DND-41 (cell line): ENCODE measurements at places on chromosomes 4 and X.

GRCh38 chr4:7424553-7425111 lies 10.1 kb downstream of the PSAPL1 start:
- DNase-seq: no peak

GRCh38 chr4:54802336-54802735 lies 144.6 kb downstream of the KIT start:
- DNase-seq: no peak

- DNase-seq: no peak
Observed at GRCh38 chr4:10521424-10521823, 64.2 kb upstream of the ZNF518B start.

DNA sequence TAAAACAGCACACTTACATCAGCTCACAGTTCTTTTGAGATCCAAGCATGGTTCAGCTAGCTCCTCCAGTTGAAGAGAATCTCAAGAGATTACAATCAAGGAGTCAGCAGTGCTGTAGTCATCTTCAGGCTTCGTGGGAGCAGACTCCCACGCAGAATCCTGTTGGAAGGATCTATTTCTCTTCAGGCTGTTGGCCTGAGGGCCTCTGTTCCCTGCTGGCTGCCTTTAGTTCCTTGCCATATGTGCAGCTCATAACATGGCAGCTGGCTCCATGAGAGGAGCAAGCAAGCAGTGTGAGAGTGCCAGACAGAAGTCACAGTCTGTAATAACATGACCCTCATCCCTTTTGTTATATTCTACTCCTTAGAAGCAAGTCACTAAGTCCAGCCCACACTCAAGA lies 168.6 kb downstream of the COX18 start:
- DNase-seq: no peak

DNA sequence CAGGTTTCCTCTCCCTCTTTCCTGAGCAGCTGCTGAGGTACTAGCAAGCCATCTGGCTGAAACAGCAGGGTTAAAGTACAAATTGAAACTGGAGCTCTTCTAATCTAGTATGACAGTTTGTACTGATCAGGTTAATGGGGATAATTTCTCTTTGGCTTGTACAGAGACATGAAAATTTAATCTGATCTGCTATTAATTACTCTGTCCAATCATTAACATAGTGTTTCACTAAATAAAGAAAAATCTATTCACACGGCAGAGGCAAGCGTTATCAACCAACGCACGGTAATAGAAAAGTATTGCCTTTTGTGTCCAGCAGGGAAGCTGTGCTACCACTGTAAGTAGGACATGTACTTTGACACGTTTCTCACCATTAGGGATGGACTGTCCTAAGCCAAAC lies 71.1 kb downstream of the IGSF1 start:
- DNase-seq: no peak

- DNase-seq: no peak
Observed at GRCh38 chr4:31022702-31023101, 302.5 kb downstream of the PCDH7 start.

DNA sequence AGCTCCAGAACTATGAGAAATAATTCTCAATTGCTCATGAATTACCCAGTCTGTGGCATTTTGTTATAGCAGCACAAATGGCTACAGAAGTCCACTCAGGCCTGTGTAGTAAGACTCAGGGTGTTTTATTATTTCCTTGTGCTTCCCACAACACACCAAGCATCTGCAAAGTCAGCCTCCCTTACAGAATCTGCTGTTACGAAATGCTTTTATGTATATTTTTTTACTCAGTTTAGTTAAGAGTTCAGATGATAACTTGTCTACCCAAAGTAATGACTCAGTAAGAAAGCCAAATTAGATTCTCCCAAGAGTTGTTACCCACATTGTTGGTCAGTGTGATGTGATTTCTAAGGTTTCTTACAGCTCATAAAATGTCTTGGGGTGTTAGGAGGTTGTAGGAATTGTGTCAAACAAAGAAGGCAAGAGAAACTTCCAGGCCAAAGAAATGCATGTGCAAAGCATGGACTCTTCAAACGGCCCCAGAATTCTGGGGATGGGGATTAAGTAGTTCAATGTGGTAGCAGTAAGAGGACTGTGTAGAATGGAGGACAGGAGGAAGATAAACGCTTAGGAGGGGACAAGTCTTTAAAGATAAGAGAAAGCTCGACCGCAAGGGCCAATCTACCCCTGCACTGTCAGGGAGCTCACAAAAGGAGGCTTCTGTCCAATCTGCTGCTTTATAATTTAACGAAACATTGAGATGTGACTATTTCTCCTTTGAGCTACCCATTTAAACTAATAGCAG lies 35.4 kb upstream of the TMEM184C start:
- no peak for DNase-seq

- no peak for DNase-seq
Observed at GRCh38 chr4:158299459-158300007, 89.2 kb downstream of the TMEM144 start.

DNA sequence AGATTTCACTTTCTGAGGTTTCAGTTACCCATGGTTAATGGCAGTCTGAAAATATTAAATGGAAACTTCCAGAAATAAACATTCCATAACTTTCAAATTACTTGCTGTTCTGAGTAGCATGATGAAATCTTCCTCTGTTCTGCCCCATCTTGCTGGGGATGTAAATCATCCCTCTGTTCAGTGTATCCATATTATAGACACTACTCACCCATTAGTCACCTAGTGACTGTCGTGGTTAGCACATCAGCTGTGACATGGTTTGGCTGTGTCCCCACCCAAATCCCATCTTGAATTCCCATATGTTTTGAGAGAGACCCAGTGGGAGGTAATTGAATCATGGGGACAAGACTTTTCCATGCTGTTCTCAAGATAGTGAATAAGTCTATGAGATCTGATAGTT lies 125.5 kb upstream of the GIMD1 start:
- no peak for DNase-seq

DNA sequence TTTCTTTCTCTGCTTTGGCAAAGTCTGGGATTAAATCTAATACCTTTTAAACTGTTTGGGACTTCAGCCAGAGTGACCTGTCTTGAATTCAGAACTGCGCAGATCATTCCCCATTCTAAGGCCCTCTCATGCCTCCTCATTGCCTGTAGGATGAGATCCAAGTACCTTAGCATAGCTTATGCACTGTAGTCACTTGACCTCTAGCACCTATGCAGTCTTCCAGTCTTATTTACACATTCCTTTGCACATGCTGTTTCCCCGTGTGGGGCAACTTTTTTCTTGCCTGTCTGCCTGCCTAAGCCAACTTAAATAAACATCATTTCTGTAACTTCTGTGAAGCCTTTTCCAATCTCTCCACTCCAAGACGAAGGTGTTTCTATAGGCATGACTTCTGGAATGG lies 68.4 kb downstream of the AR start:
- no peak for DNase-seq

- no peak for DNase-seq
Observed at GRCh38 chrX:130770615-130771014, 132.4 kb downstream of the ENOX2 start.

- no peak for DNase-seq
Observed at GRCh38 chrX:107323786-107324492, 117.5 kb downstream of the DNAAF6 start.

- no peak for DNase-seq
Observed at GRCh38 chr4:188975271-188975670, 836.0 kb downstream of the TRIML1 start.
